ENCODE measurements at places on chromosomes 3 and 15. TPM values are rescaled to one million over a fixed set of nuclear protein-coding genes. Genes with fewer than 3 reads are reported as not detected.

GRCh38 chr3:32869513-32870047, 51.8 kb downstream of the TRIM71 start:
- DNase-seq: no peak

GRCh38 chr15:74400313-74400860, 32.9 kb upstream of the CYP11A1 start:
- no peak for DNase-seq

The PLCH1 gene
- 0.03 TPM for polyA plus RNA-seq

- no peak for DNase-seq
These were observed 129.4 kb downstream of the CHST2 start for GRCh38 chr3:143249014-143249413.

The TMCO5A gene
- polyA plus RNA-seq: not detected

DNA sequence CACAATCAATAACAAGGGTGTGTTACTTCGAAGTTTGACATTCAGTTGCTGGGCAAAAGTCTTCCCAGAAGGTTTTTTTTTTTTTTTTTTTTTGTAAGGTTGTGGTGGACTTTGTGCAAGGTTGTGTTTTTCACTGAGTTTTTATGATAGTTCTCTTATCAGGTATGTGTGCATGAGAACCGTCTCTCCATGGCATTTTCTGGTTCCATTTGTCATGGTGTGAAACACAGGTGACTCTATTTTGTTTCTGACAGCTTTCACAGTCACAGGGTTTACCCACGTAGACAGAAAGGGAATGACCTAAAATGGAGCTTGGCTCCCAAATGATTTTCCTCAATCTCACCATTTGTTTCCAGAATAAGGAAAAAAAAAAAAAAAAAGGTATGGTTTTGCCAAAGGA, 1377.2 kb upstream of the CADM2 start:
- DNase-seq: no peak

- peak; percentile 74 for DNase-seq
These were observed 77.0 kb downstream of the LRIG1 start for GRCh38 chr3:66423791-66424190.

DNA sequence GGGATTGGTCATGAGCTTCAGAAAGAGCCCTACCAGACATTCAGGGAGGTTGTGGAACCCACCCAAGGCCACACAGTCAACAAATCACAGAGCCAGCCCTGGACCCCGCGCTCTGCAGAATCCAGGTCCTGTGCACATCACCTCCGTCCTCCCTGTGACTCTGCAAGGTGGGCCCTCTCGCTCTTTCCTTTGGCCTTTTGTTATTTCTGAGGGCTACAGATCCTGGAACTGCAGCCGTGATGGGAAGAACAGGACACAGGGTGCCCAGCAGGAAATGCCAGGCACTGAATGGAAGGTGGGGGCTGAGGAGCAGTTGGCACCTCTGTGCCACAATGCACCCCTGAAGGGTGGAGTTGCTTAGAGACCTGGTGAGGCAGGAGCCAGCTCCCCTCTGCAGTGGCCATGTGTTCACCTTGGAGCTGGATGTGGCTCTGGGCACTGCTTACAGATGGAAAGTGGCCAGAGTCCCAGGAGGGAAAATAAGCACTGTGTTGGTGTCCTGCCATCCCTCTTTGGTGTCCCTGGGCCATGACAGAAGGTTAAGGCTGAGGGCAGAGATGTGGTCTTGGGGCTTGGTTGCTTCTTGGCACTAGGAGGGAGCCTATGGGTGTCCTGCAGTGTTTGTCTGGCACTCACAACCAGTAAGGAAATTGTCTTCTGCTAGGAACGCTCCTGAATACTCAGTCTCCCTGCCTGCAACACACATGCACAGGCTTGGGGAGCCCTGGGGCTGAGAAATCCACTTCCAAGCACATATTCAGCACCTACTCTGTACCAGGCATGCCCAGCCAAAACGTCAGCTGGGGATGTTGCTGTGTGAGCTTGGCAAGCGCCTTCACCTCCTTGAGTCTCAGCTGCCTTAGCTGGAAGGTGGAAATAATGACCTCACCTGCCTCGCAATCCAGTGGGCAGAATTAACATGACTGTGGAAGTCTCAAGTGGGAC, 98.0 kb upstream of the SLC6A6 start:
- no peak for DNase-seq

DNA sequence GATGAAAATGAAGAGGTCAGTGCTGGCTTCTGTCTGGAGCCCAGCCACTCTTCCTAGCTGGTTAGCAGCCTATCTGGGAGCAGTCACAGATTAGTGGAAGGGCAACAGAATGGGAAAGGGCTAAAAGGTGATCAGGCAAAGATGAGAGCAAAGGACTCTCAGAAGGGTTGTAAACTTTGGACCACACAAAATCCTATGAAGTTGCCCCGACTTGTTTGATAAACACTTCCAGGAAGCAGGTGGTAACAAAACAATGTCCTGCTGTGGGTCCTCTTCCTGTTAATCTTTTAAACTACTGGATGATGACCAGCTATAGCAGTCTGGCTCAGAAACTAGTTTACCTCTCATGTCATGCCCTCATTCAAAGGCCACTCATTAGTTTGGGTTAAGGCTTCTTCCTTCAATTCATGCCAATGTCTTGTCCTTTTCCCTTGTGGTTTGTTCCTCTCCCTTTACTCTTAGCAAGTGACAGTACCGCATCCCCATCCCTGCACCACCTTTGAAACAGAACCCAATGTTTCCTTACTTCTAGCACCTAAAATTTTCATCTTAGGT, 19.2 kb downstream of the POLG start:
- no peak for DNase-seq

The TMOD2 gene
- polyA plus RNA-seq: 5.4 TPM

DNA sequence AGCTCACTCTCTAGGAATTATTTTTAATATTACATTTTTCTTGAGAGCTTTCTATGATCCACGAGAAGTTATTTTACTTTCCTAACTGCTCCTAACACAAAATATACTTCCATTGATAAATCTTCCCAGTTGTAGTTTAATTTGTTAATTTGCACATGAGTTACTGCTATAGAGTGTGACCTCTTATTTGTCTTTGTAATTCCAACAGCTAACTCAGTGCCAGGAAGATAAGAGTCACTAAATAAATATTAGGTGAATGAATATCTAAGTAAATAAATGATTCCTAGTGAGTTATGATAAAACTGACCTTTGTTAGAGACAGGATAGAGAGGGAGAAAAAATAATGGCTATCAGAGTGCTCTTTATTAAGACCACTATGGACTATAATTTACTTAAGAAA, 319.9 kb downstream of the NAALADL2 start:
- peak; percentile 55 for DNase-seq

DNA sequence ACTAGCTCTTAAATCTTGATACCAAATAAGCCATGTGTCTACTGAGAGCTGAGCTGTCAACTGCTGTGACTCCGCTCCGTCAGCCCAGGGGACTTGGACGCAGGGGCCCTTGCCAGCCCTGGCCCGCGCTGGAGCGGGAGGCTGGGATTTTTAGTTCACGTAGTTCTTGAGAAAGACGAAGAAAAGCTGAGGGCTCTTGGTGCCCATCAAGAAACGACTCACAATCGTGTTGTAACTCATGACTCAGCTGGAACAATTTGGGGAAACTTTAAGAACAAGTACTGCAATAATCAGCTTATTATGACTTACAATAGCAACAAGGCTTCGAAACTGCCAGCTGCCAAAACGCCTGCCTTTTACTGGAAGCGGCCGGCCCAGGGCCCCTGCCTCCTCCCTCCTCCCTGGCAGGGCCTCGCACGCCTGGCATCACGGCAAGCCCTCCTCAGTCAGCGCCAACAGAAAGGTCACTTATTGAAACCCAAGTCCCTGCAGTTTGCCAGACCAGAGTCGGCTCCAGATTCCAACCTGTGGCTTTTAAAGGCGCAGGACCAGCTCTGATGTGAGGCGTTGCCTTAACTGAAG, 60.3 kb downstream of the RGMA start:
- peak; percentile 98 for DNase-seq

DNA sequence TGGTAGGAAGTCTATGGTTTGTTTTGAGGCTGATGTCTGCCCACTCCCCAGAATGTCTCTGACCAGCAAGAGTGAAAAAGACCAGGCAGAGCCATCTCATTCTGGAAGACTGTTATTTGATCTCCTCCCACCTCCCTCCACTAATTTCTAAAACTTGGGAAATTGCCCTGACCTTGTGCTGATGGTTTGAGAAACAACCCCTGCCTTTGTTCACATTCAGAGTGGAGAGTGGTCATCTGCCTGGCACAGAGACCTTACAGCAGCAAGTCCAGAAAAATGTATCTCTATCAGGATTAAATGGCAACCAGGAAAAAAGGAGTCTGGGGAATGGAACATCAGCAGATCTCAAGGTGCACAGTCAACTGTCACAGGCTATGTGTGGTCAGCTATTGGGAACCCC, 25.7 kb downstream of the SPATA12 start:
- DNase-seq: no peak

- no peak for DNase-seq
These were observed 119.1 kb downstream of the ROBO2 start for GRCh38 chr3:77158730-77159581.

DNA sequence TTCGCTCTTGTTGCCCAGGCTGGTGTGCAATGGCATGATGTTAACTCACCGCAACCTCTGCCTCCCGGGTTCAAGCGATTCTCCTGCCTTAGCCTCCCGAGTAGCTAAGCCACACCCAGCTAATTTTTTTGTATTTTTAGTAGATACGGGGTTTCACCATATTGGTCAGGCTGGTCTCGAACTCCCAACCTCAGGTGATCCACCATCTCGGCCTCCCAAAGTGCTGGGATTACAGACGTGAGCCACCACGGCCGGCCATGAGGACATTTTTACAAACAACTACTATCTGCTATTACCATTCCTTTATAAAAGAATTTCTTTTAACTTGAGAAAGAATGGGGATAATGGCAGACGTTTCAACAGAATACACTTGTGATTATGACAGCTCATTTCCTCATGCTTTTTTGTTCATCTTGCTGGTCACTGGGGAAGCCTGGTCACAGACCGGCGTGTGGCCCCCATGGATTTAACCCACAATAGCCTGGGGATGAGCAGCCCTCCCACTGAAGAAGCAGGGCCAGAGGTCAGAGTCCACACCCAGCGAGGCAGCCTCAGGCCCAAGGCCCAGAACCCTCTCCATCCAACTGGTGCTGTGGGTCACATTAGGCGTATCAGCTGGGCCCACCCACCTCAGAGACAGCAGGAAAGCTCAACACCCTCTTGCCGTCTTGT, 112.0 kb downstream of the LIPC start:
- DNase-seq: no peak

- no peak for DNase-seq
These were observed 62.7 kb upstream of the ICE2 start for GRCh38 chr15:60541481-60542299.

GRCh38 chr15:58161436-58161930, 23.3 kb downstream of the AQP9 start:
- DNase-seq: no peak

- peak; percentile 85 for DNase-seq
These were observed at the start of gene GATM for GRCh38 chr15:45378149-45378912. Gene GATM, minus strand, starts transcription at chr15:45378544. Its CDS starts 91 bp downstream, at chr15:45378453.

DNA sequence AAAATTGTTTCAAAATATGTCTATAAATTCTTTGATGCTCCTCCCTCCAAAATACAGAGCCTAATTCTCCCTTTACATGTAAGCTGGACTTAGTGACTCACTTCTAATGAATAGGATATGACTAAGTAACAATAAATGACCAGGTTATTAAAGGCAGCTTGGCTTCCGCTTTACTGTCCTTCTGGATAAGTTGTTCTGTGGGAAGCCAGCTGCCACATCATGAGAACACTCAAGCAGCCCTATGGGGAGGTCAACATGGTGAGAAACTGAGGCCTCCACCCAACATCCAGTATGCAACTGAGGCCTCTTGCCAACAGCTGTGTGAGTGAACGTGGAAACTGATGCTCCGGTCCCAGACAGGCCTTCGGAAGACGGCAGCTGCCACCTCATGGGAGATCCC, 247.3 kb upstream of the CHRM5 start:
- DNase-seq: peak; percentile 71

GRCh38 chr15:46703020-46703861, 1014.1 kb upstream of the SEMA6D start:
- DNase-seq: no peak

The EFHB gene
- 0.28 TPM for polyA plus RNA-seq

DNA sequence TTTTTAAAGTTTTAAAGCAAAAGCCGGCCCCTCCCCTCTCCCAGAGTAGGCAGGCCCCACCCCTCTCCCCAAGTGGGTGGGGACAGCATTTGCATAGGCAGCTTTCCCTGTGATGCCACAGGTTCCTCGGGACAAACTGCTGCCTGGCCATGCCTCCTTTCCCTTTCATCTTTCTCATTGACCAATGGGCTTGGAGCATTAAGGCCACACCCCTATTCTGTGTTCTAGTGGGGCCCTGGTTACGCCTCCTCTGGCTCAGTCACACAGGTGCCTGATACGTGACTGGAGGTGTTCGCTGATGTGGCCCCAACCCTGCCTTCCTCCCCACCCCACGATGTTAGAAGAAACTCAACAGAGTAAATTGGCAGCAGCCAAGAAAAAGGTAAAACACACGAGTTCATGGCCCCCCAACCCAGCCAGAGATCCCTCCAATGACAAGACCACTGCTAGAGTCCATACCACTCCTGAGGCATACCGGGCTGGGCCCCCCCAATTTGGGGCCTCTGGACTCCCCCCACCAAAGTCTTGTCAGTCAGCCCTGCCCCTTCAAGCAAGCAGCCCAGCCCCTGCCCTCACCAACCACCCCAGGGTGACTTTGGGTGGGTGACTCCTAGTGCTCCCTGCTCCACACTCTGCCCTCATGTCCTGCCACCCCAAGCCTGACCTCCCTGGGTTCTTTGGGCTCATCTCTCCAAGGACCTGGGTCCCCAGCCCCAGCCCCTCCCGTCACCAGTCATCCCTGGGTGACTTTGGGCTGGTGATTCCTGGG, 62.8 kb upstream of the CSPG4 start:
- DNase-seq: no peak

The NME9 gene
- polyA plus RNA-seq: not detected

DNA sequence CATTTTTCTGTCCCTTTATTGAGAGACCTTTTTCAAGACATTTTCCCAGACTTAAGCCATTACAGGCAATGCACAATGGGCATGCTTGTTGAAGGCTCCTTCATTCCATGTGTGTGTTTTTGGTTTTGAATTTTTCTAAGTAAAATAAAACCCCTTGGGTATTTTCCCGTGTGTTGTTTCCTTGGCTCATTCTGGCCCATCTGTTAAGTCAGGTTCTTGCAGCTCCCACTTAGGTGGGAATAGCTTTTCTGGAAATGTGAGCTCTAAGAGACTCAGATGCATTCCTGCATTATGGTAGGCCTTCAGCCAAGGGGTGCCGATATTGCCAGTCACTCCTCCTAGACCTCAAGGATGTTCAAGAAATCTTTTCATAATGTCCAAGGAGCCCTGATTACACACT, 314.9 kb downstream of the CACNA2D3 start:
- no peak for DNase-seq

The ZBTB20 gene
- polyA plus RNA-seq: 4.0 TPM

GRCh38 chr15:31265090-31265870, 61.4 kb upstream of the KLF13 start:
- no peak for DNase-seq

The SCN11A gene
- polyA plus RNA-seq: 0.01 TPM

DNA sequence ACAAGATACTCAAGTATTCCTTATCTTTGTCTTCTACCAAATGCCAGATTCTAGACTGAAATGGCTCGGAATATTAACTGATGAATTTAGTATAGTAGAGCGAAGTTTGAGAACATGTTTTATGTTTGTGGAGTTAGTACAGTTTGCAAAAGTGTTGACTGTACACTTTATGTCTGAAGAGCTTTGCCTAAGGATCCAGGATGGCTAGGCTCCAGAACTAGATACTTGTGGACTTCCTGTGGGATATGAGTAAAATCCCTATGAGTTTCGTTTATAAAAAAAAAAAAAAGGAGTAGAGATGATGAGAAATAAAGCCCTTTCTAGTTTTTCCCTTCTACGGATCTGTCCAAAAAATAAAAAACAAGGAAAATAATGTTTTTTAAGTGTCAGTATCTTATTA, 96.7 kb downstream of the TP63 start:
- no peak for DNase-seq
